ENCODE measurements at places on chromosomes 3 and 15.

- no peak for DNase-seq
Measured at GRCh38 chr3:130671545-130672312, 74.9 kb downstream of the PIK3R4 start.

DNA sequence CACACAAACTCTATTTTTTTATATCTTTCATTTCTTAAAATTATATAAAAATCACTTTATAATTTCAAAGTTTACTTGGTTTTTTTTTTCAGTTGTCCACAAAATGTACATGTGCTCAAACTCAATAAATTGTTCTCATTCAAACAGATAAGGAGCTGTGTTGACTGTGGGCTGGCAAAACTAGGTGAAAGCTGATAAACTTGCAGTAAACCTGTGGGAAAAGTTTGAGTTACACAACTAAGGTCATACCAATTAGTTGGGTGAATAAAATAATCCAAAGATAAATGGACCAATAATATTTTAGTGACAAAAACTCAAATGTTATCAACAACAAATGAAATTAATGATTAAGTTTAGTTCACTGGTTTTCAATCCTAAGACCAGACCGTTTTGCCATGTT lies 12.6 kb upstream of the UPK1B start:
- no peak for DNase-seq

GRCh38 chr3:12224181-12225147 lies 64.4 kb upstream of the PPARG start:
- no peak for DNase-seq

GRCh38 chr3:145785668-145786067 lies 375.3 kb downstream of the PLOD2 start:
- DNase-seq, result no peak

GRCh38 chr15:74920456-74920855 lies 13.8 kb upstream of the FAM219B start:
- DNase-seq, result no peak

DNA sequence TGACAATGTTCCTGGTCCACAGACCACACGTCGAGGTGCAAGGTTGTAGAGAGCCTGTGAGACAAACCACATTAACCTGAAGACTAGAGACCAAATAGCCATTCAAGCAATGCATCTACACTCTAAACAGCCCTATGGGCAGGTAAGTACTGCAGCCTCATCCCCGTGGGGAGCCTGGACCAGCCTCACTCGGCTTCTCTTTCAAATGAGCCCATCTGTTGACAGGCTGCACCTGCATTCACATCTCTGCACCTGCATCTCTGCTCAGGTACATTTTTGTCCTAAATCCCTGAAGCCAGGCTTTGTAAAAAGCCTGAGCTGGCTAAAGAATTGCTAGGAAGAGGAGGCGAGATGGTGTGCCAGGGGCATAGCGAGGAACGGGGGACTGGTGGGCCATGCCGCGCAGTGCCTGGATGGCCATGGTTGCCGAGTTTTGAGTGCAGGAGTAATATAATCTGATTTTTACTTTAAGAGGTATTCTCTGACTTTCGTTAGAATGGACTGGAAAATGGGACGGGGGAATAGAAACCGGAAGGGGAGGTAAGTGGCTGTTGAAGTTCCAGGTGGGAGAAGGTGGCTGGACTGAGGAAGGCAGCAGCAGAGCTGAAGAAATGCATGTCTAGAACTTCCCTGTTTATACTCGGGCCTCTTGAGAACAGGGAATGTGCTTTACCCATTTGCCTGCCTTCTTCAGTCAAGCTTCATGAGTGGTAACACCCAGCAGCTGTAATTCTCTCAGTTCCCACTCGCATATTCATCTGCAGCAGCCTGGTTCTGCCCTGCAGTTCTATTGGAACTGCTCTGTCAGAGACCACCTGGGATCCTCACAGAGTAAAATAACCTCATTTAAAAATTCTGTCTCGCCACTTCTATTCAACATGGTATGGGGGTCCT lies 226.4 kb downstream of the OPA1 start:
- no peak for DNase-seq

- no peak for DNase-seq
Measured at GRCh38 chr3:13858768-13859520, 20.9 kb downstream of the WNT7A start.
